Activated T-helper 9 cell treated with anti-CD3 and anti-CD28 coated beads, Interleukin-2, amount 50 U/mL, for 16 hours (primary cell): ENCODE measurements at places on chromosomes 5 and 9.

- DNase-seq = no peak
Measured at GRCh38 chr9:123655681-123656423, 274.1 kb downstream of the DENND1A start.

- no peak for DNase-seq
Measured at GRCh38 chr5:53076014-53076583, 33.5 kb downstream of the MOCS2 start.

GRCh38 chr5:134097211-134097749 is 17.2 kb upstream of the TCF7 start:
- DNase-seq = no peak

DNA sequence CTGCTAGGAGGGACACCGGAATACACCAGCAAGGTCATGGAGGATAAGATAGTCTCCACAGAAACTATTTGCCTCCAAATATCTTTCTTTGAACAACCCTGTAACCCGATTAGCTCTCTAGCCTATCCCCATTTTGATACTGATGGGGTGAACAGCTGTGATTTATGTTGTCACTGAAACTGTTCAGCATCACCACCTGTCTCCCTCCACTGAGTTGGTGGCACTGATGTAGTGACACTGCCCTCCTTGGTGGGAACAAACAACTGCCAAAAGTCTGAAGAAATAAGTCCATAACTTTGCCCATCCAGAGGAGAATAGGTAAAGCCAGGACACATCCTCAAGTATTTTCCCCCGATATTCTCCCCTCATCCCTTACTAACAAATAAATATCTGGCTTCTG is 24.3 kb upstream of the KCNV2 start:
- no peak for DNase-seq

- no peak for DNase-seq
Measured at GRCh38 chr9:91042024-91042423, 240.4 kb downstream of the SYK start.

DNA sequence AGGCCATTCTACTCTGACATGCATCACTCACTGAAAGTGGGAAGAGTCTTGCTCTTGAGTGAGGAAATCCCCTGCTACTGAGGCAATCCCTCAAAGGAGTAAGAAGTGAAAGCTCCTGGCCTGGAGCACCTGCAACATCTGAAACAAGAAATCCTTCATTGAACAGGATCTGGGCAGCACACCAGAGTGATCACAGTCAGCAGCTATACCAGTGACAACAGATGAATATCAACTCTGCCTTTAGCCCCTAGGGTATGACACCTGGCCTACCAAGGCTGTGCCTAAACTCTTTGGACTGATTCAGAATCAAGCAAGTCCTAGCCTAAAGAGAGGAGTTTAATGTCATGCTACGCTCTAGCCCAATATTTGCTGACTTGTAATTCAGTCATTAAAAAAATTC is 156.2 kb upstream of the CCDC152 start:
- no peak for DNase-seq

GRCh38 chr9:99055384-99055783 is 49.5 kb upstream of the TGFBR1 start:
- no peak for DNase-seq

DNA sequence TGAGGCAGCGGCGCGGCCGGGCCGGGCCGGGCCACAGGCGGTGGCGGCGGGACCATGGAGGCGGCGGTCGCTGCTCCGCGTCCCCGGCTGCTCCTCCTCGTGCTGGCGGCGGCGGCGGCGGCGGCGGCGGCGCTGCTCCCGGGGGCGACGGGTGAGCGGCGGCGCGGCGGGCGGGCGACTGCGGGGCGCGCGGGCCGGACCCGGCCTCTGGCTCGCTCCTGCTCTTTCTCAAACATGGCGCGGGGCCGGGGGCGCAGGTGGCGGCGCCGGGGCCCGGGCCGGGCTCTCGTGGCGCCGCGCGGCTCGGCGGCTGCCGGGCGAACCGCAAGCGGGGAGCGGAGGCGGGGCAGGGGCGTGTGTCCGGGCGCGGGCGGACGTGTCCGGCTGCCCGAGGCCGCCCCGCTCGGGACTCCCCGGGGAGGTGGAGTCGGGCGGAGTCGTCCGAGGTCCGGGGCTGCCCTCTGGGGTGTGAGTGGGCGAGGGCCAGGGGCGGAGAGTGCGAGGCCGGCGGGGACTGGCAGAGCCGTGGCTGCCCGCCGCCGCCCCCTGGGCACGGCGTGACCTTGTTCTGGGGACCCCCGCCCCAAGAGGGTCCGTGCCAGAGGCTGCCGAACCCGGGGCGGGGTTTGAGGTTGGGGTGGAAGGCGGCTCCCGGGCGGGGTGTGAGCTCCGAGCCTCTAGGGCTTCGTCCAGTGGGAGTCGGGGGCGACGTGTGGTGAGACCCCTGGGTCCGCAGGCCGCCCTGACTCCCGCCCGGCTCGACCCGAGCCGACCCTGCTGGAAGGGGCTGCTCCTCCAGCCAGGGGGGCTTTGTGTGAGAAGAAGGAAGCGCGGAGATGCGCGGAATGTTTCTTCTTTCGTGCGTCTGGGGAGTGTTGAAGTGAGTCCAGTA is 485 bp downstream of the TGFBR1 start:
- peak; percentile 4 for DNase-seq

- no peak for DNase-seq
Measured at GRCh38 chr5:1054799-1055775, 46.5 kb downstream of the NKD2 start.

DNA sequence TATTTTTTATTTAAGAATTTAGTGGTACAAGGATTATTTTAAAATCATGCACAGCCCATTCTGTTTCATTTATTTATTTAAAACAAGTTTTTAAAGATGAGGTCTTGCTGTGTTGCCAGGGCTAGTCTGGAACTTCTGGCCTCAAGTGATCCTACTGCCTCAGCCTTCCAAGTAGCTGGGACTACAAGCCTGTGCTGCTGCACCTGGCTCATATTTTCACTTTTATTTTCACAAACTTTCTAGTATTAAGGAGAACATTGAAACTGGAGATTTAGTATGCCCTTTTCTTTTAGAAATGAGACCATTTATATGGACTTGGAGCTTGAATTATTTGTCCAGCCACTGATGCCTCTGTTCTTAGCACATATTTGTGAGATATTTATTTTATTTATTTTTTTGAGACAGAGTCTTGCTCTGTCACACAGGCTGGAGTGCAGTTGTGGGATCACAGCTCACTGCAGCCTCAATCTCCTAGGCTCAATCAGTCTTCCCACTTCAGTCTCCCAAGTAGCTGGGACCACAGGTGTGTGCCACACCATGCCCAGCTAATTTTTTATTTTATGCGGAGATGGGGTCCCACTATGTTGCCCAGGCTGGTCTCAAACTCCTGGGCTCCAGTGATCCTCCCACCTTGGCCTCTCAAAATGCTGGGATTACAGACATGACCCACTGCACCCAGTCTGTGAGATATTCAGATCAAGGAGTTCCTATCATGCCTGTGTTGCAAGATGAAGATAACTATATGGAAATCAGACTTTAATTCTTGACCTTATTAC is 7.4 kb downstream of the DMXL1 start:
- no peak for DNase-seq

DNA sequence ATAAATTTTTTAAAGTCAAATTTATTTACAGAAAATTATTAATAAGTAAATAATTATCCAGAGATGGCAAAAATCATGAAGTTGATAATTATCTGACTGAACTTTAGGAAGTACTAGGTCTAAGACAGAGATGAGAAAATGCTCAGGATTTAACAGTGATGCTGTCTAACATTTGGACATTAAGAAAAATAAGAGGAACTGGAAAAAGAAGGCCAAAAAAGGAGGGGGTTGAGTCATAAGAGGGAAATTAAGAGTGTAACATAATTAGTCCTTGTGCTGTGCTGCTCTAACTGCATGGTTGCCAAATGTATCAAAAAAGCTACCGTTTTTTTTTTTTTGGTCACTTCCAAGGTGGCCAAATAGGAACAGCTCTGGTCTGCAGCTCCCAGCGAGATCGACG is 35.4 kb upstream of the TUT7 start:
- DNase-seq = no peak

GRCh38 chr5:54785729-54786591 is 199.4 kb downstream of the ESM1 start:
- no peak for DNase-seq

GRCh38 chr5:9514968-9515367 is 30.9 kb downstream of the SEMA5A start:
- no peak for DNase-seq

GRCh38 chr9:88741335-88741734 is 206.4 kb downstream of the NXNL2 start:
- DNase-seq = no peak

- DNase-seq = no peak
Measured at GRCh38 chr5:134236318-134236717, 10.4 kb upstream of the PPP2CA start.

DNA sequence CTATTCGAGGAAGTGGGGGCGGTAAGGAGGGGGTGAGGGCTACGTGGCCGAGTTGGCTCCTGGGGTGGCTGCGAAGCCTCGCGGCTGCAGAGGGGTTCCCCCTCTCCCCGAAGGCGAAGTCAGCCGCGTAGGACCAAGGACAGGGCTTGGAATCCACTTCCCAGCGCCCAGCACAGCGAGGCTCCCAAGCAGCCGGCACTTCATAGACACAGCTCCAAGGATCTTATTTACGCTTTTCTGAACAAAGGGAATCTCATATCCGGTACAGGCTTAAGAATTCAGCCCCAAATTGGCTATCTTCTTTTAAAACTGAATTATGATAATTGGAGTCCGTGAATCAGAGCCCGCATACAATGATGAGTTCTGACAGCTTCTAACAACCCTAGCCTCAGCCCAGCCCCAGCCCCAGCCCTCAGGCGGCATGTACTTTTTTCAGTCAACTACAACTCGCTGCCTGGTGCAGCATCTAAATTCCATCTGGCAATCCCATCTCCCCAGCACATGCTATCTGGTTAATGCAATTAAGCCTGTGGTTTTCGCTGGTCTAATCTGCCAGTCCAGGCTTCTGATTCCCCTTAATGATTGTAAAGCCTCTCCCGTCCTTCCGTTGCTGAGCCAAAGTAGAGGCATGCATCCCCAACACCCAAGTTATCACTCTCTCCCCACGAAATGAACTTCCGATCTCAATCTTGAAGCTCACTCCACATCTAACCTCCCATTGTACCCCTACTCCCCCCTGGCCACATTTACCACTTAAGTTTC is 1.0 kb downstream of the ELAVL2 start:
- no peak for DNase-seq

GRCh38 chr5:68886814-68887213 is 207.0 kb upstream of the SLC30A5 start:
- no peak for DNase-seq

DNA sequence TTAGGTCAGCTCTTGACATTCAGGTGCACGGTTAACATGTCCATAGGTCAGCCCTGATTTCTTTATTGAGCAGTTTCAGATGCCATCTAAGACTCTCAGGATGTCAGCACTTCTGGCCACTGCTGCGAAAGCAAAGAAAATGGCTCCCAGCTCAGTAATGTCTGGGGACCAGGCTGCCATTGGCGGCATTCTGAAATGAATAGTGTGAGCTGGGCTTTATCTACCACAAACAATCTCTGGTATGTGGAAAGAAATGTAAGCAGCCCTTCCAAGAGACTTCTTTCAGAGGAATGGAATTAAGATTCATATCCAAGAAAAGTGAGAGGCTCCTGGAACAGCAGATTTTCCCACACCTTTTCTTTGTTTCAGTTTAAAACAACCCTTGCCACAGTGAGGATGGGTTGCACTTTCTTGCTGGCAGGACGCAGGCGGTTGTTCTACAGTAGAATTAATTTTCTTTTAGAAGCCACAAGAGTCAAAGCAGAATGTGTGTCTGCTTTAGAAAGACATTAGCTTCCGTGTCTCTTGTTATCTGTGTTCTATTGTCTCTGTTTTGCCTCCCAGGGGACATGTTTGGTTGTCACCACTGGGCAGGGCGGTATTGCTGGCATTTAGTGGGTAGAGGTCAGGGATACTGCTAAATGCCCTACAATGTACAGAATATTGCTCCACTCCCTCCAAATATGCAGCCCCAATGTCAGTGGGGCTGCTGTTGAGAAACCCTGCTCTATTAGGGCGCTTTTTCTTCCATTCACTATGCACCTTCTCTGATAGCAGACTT is 149.9 kb upstream of the ANKH start:
- DNase-seq = no peak

GRCh38 chr5:147742151-147742550 is 40.4 kb downstream of the JAKMIP2 start:
- no peak for DNase-seq

DNA sequence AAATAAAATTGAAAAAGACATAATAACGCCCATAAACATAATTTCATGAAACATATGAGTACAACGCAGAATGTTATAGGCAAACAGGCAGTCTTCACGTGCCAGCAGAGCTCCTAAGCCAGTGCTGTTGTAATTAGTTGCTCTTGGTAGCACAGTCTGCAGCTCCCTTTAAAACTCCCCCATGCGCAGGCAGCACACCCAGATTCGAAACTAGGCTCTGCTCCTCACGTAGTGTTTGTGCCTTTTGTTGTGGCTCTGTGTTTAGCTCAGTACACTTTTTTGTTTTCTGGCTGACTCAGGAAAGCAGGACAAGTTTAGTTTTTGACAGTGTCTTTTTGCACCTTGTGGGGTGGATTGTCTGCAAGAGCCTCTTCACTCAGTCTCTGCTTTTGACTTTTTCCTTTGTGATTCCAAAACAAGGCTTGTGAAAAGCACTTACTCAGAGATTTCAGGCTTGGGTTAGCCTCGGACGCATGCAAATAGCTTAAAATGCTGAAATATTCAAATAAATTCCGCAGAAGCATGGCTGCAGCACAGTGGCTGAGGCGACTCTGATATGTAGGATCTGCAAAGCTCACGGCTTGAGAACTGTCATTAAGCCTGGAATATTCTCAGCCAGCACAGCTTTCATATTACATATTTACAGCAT is 113.6 kb downstream of the IRX1 start:
- DNase-seq = no peak

GRCh38 chr9:134562146-134562849 is 79.3 kb upstream of the COL5A1 start:
- no peak for DNase-seq

DNA sequence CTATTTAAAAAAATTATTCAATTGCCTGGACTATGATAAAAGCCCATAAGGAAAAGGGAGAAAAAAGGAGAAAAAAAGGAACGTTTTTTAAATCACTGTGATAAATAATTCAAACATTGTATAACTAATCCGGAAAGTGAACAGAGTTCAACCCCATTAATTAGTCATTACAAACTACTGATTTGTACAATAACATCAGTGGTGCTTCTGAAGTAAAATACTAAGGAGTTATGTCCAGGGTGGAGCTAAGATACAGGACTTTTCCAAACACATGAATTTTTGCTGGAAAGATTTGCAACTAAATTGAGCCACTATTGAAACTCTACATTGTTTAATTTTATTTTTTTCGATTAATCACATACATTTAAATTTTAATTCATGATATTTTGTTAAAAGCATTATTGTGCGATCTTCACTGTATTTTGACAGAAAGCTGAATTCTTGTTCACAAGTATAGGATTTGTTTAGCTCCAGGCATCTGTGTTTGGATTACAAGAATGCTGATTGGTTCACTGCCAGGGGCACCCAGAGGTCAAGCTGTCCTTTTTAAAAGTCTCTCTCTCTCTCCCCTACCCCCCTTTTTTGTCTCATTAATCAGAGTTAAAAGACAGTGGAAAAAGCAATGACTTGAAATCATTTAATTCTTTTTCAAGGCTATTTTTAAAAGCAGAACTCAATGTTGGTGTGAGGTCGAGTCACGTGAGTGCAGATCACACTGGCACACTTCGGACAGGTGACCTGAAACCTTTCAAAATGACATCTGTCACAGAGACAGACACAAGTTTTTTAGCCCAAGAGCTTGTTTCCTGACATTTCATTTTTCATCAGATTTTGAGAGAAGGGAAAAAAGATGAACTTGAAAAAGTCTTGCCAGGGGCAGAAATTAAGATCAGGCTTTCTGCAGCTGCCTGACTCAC is 387.3 kb downstream of the NR2F1-AS1 start:
- no peak for DNase-seq
